ENCODE measurements at places on chromosomes 2 and 18.

GRCh38 chr18:62001396-62001795, 108.6 kb upstream of the RNF152 start:
- DNase-seq, result no peak

DNA sequence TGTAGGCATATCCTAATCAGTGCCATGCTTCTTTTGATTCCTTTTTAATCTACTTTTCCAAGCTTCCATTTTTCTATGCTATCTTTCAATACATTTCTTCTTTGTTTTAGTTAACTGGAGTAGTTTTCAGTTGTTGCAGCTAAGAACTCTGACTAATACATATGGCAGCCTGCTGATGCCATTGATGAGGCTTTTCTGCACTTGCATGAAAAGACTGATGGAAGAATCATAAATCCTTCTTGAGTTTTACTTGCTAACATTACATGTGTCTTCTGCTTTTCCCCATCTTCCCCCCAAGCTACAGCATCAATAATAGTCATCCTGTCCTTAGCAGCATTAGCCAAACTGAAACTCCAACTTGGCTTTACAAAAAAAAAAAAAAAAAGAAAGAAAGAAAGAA, 203.3 kb downstream of the LRP1B start:
- DNase-seq, result no peak

GRCh38 chr18:14921547-14921946, 173.6 kb downstream of the ANKRD30B start:
- no peak for DNase-seq

DNA sequence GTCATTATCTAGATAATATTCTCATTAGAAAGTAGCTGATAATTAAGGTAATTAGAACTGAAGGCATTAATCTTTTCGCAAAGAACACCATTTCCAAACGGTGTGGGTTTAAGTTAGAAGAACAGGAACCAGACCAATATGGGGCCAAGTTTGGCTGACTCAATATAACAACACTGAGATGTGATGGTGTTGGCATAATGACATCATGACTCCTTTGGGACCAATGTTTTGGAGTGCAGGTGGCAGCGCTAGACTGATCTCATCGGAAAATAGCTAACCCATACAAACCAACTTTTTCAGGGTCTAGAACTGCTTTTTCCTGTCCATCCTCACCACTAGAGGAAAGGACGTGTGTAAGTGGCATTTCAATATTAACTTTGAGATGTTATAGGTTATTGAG, 1171.7 kb upstream of the ZEB2 start:
- DNase-seq, result no peak

GRCh38 chr2:120552800-120553481, 182.7 kb upstream of the GLI2 start:
- no peak for DNase-seq

- DNase-seq, result no peak
These were observed 124.7 kb upstream of the PPP1CB start for GRCh38 chr2:28626891-28627421.

GRCh38 chr18:33181016-33181415, 259.5 kb downstream of the CCDC178 start:
- DNase-seq, result no peak

DNA sequence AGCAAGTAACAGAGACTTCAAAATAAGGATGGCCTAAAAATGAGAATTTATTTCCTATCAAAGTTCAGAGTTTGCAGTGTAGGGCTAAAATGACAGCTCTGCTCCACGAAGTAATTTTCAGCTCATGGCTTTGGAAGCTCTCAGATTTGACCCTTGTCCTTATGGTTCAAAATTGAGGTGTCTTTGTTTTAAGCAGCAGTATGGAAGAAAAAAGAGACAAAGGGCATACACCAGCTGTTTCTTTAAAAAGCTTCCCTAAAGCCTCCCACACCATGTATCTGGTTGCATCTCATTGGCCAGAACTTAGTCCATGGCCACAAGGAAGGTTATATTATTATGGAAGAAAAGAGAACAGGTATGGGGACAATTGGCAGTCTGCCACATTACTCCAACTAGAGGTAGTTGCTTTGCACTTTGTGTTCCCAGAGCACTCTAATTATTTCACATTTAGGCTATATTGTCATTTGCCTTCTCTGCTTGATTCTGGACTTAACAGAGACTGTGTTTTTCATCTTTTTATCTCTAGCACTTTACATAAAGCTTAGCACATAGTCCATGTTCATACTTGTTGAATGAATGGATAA, 180.4 kb downstream of the MCFD2 start:
- no peak for DNase-seq

GRCh38 chr2:219596954-219597551, 604 bp upstream of the STK11IP start:
- no peak for DNase-seq

DNA sequence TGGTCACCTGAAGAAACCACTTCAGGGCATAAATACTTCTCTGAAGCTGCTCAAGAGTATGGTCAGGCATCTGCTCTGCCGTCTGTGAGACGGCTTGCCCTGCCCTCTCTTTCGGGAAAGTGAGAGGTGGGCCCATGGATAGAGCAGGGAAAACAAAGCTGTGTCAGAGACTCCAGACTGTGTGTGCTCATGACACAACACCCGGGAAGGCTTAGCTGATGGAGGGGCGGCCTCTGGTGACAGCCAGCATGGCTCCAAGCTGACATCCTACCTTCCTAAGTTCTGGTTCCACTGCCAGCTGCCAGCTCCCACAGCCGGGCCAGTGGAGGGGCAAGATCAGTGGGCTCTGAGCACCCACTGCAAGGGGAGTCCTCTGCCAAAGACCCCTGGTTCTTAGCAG, 215.3 kb downstream of the ANKRD30B start:
- no peak for DNase-seq

DNA sequence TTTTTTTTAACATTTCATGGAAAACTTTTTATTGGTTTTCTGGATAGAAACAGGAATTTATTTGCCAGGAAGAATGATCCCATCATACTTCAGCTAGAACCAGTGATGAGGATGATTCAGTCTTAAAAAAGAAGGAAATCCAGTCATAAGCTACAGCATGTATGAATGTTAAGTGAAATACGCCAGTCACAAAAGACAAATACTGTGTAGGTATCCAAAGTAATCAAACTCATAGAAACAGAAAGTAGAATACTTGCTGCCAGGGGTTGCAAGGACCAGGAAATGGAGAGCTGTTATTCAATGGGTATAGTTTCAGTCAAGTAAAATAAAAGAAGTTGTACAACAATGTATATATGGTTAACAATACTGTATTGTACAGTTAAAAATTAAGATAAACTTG, 21.3 kb downstream of the PSME4 start:
- no peak for DNase-seq

DNA sequence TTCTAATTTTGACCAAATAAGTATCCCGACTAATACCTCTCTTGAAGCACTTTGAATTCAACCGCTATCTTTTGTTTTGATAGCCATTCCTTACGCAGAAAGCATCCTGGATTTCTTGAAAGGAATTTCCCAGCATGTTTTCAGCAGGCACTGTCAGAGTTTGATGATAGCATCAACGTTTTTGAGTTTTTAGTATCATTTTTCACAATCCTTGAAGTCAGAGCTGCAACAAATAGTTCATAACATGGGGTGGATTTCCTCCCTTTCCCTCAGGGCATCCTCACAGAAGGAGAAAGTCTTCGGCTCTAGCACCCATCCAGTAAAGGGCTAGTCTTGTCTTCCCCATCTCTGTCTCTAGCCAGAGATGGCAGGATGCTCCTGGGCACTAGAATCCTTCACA, 46.2 kb downstream of the ANKRD44 start:
- DNase-seq, result no peak

GRCh38 chr18:43350176-43350575, 72.9 kb upstream of the SYT4 start:
- DNase-seq, result no peak

DNA sequence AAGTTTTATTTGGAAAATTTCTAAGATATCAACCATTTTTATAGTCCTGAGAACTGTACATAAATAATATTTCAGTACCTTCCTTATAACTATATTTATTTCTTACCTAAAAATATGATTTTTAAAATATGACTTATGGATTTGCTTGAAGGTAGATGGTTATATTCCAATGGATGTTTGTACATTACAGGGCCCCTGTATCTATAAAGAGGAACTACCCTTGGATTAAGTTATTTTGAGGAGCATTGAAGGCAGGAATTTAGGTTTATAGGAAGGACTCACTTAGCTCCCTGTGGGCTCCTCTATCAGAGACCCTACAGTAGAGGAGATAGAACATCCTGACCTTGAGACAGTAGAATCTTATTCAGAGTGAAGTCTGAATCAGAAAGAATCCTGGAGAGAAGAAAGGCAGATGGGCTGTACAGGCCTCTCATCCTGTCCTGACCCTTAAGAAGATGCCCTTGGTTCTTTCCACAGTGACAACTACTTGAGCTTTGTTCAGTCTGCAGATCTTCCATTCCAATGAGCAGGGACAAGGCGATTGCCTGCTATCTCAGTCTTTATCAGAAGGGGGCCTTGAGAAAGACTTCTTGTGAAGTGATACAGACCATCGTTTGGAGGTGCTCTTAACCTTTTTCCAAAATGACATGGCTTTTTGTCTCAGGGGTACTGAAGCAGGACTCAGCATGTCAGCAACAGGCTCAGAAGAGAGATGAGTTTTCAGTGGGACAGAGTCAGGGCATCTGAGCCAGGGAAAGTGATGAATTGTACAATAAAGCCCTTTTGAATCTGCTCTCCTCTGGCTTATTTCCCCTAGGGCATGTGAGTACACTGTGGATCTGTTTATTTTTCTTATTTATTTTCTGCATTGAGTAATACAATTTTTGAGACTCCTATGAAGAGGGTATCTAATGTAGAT, 20.9 kb downstream of the OXER1 start:
- DNase-seq, result no peak

GRCh38 chr2:105827351-105828096, 82.8 kb downstream of the NCK2 start:
- no peak for DNase-seq

DNA sequence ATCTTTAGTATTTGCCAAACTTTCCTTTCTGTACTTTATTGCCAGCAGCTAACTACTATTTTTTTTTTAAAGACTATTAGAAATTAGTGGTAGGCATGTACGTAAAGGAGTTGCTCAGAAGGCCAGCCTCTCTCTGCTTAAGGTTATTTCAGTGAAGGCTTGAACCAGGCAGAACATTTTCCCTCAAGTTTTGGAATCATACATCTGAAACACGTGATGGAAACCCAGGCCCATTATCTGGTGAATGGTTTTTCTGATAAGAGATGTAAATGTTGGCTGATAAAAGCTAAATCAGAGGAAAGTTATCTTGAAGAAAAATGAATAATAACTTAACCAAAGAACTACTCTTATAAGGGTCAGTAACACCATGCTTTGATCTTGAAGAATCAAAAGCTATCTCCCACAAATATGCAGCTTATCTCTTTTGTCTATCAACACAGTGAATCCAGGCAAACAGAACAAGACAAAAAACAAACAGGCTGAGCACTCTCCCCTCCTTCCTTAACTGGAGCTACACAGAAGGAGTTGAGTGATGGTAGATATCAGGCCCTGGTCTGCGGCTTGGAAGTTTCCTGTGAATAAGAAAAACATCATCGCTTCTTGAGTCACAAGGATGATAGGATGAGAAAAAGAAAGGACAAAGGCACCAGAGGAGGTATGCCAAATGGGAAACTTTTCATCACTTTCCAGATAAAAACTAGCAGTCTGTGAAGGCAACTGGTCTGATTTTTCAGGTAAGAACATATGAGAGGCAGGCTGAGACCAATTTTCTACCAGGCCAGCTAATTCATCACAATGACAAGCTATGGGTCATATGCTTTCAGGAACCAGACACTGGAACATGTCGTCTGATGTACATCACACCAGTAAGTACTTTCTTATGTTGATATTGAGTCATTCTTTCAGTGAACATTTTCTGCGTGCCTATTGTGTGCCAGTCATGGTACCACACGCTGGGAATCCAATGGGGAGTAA, 88.4 kb upstream of the STK17B start:
- no peak for DNase-seq

DNA sequence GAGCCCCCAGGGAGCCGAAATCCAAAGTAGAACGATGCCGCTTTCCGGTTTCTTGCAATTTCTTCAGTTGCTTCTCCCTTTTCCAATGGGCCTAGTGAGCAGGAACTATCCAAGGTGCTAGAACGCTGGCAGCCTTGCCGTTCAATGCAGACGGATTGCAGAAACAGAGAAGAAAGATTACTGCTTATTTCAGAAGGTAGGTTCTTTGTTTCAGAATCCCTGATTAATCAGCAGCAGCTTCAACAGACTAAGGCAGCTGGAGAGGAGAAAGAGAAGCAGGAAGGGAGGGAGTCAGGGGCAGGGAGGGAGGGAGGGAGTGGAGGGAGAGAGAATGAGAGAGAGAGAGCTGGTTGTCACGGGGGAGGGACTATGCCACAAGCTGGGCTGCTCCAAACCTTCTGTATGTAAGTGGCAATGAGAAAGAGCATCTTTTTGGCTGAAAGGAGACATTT, 576 bp downstream of the NYAP2 start:
- DNase-seq, result no peak

GRCh38 chr18:66895631-66896030, 291.7 kb upstream of the CDH19 start:
- DNase-seq, result no peak
